T-helper 17 cell (primary cell): ENCODE measurements at places on chromosomes 3 and 15.

GRCh38 chr15:64580696-64581407 is 120.5 kb downstream of the ZNF609 start:
- H3K4me3 ChIP-seq = no peak overlapping the region
- H3K4me1 ChIP-seq = peaks cover 23% of the 10 kb centered on the region
- H3K27me3 ChIP-seq = no peaks in the 10 kb centered on the region
- peak overlapping the region; percentile 19 for H3K27ac ChIP-seq
- DNase-seq = no peak

- H3K36me3 ChIP-seq = peaks cover 3% of the 10 kb centered on the region
- H3K27ac ChIP-seq = no peak overlapping the region
- H3K4me3 ChIP-seq = peak overlapping the region; percentile 50
- no peaks in the 10 kb centered on the region for H3K27me3 ChIP-seq
Measured at GRCh38 chr15:39774688-39775267, 7.9 kb downstream of the FSIP1 start.

- H3K27ac ChIP-seq = no peak overlapping the region
- no peak for DNase-seq
- no peak overlapping the region for H3K4me3 ChIP-seq
- no peaks in the 10 kb centered on the region for H3K27me3 ChIP-seq
Measured at GRCh38 chr3:183033746-183034145, 53.4 kb upstream of the DCUN1D1 start.

GRCh38 chr3:46367811-46368210 is 2.9 kb upstream of the CCR5 start:
- H3K27me3 ChIP-seq = no peaks in the 10 kb centered on the region
- H3K27ac ChIP-seq = peak overlapping the region; percentile 21
- DNase-seq = no peak
- peaks cover 34% of the 10 kb centered on the region for H3K4me1 ChIP-seq
